ENCODE measurements at places on chromosomes 5 and 9.

GRCh38 chr5:42035526-42035925, 110.4 kb downstream of the FBXO4 start:
- peak; percentile 86 for DNase-seq

DNA sequence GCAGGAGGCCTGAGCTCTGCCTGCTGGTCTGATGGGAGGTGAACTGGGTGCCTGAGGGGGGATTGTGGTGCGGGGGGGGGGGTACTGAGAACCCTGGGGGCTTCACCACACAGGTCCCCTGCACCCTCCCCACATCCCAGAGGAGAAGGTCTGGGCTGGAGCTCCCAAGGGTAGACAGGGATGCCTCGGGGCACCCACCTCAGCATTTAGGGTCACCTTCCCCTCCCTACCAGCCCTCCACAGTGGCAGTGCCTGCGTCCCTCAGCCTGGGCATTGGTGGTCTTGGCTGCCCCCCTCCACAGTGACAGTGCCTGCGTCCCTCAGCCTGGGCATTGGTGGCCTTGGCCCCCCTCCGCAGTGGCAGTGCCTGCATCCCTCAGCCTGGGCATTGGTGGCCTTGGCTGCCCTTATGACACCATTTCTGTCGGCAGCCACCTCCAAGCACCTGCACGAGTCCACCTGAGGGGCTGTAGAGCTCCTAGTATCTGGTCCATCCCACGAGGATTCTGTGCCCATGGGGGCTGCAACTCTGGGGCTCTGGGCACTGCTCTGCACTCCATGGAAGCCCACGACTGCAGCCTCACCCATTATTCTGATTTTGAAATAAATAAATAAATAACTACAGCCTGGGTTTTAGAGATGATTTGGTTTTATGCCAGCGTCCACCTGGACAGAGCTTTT, 21.5 kb downstream of the NKD2 start:
- no peak for DNase-seq

- DNase-seq: no peak
Measured at GRCh38 chr9:18947892-18948339, 85.1 kb downstream of the SAXO1 start.

- no peak for DNase-seq
Measured at GRCh38 chr5:83348281-83348780, 123.2 kb upstream of the VCAN start.

DNA sequence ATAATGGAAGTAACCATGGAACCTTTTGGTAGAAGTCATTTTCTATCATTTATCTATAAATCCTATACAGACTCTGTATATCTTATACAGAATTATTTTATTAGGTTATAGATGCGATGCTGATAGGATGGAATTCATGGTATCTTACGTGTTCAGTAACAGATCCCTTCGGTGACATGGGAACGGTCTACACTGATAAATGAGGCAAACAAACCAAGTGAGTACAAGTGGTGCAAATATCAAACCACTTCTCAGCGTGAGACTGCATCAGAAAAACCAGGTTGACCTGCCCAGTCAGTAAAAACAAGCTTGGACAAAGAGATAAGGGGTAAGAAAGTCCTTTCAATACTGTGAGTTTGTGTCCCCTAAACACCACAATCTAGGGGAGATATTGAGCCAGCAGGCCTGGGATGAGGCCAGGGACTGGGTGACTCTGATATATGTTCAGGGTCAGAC, 215.5 kb downstream of the GAPVD1 start:
- no peak for DNase-seq

DNA sequence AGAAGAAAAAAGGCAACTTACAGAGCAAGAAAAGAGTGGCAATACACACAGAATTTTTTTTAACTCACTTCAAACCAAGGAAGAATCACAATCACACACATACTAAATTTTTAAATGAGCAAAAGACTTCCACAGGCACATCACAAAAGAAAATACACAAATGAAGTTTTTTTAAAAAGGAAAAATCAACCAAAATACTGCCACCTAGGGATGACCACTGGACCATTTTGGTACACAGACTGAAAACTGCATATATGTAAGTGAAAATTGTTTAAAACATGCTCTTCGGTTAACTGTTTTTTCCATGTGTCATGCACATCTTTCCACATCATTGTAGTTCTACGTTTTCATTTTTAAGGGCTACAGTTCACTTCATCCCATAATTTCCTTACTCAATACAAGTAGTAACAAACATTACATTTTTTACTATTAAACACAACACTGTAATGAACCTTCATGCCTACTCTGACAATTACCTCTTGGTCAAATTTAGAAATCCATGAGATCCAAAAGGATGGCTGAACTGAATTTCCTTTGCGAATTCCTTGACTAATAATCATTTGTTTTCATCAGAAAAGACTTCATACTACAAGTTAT, 79.0 kb downstream of the FBXW11 start:
- DNase-seq: no peak

DNA sequence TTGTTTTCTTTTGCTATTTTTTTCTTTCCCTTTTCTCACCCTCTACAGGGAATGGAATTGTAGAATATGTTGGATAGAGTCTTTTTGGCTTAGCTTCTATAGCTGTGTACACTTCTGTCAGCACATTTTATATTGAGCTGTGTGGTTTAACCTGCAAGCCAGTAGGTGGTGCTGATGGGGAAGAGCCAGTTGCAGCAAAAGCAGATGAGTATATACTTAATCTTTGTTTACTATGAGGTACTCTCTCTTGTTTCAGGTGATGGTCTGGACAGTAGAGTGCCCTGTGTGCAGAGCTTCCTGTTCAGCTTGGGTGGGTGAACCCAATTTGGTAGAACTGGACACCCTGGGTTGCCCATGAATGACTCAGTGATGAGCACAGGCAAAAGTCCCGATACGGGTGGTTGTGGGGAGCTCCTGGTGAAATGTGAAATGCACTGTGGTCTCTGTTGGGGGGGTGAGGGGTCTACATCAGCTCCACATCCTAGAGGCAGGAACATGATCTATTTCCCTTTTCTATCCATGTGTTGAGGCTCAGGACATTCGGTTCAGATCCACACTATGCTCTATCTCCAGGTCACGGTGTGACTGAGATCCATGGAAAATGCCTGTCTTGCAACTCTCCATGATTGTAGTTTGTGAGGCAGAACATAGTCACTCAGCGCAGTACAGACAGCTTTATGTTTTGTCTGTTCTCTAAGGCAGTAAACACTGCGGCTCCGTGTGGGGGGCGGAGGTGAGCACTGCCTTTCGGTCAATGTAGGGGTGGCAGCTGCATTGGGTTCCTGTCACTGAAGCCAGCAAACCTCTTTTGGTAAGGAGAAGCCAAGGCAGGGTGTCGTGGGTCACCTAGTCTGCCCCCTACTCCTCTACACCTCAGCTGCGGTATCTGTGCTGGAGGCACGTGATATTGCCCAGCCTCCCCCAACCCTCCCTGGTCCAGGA, 353.2 kb downstream of the PRR16 start:
- DNase-seq: peak; percentile 13

DNA sequence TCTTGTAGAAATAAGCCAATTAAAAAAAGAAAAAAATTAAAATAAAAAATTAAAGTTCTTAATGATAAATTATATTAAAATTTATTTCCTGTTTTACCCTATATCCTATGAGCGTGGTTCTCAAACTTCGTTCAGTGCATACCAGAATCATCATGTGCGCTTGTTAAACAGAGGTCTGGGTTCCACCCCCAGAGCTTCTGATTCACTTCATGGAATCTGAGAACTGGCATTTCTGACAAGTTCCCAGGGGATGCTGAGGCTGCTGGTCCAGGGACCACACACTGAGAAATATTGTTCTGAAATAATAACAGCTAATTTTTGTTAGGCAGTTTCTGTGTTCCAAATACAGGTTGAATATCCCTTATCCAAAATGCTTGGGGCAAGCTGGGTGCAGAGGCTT, 79.3 kb downstream of the TMC1 start:
- no peak for DNase-seq

All from foreskin melanocyte (primary cell).